GM12878 (cell line): ENCODE measurements at places on chromosomes 2 and 18. TPM values are rescaled to one million over a fixed set of nuclear protein-coding genes. Genes with fewer than 3 reads are reported as not detected.

GRCh38 chr2:79903222-79904000 is 390.6 kb downstream of the CTNNA2 start:
- no peaks in the 10 kb centered on the region for H3K4me1 ChIP-seq
- no peak overlapping the region for H3K27ac ChIP-seq
- DNase-seq = no peak
- H3K4me3 ChIP-seq = no peak overlapping the region
- H3K36me3 ChIP-seq = no peaks in the 10 kb centered on the region
- H3K27me3 ChIP-seq = no peaks in the 10 kb centered on the region

DNA sequence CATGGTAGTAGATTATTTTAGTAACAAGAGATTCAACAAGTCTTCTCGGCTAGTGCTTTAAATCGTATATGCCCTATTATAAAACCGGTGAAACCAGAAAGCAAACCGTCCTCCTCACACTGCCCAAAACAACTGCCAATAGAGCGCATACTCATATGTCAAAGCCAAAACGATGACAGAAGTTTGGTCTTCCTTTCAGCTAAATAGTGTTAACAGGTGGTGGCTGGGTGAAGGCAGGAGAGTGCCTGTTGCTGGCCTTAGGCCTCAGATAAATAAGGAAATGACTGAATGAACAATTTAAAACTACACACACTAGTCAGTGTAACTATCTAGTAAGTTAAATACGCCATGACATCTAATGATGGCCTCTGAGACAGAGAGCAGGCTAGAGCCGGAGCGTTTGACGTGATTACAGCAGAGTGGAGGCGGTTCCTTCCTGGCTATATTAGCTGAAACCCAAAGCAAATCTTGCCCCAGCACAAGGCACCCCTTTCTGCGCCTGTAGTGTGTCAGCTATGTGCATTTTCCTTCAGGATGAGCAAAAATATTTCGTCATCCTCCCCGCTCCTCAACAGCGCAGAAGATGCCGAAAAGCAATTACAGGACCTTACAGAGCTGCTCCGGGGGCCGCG is 1.6 kb downstream of the LONRF2 start:
- no peaks in the 10 kb centered on the region for H3K4me1 ChIP-seq
- H3K27ac ChIP-seq = no peak overlapping the region
- no peak for DNase-seq
- peaks cover 20% of the 10 kb centered on the region for H3K27me3 ChIP-seq
- H3K36me3 ChIP-seq = no peaks in the 10 kb centered on the region

GRCh38 chr2:201887773-201888425 is 81.6 kb downstream of the CDK15 start:
- H3K4me3 ChIP-seq = no peak overlapping the region
- no peak overlapping the region for H3K27ac ChIP-seq
- H3K4me1 ChIP-seq = no peaks in the 10 kb centered on the region; the same call in 1 of the 2 replicates
- H3K27me3 ChIP-seq = peaks cover 4% of the 10 kb centered on the region; the same call in 1 of the 2 replicates
- no peak for DNase-seq

Gene MATN3
- total RNA-seq = not detected in 2 replicates

Gene REG1B
- total RNA-seq = 2.7 and 3.9 TPM in 2 replicates

Gene ZNF521
- 0.05 TPM in 1 of 2 replicates, not detected in the other for total RNA-seq

DNA sequence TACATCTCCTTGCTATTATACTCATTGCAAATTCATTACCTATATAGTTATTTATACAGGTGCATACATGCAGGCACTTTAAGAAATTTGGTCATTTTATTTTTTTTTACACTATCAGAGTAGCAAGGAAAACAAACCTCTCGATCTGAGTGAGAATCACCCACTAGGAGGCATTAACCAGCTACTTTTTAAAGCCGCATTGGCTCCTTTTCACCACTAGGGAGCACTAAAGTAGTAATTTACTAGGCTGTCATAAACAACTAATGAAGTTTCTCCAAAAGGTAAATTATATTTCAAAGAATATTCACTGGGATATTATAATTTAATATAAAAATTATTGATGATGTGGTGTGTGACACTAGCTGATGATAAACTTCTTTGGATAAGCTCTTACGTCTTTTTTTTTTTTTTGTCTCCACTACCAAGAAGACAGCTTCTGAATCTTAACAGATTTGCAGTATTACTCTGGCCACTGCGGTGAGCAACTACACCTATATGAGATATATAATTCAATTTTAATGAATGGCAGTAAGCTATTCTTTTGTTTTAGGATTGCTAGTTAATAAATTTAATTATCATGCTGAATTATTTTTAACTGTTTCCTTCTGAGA is 101.9 kb downstream of the NOL4 start:
- peak; percentile 17 for DNase-seq
- no peaks in the 10 kb centered on the region for H3K27me3 ChIP-seq
- H3K36me3 ChIP-seq = no peaks in the 10 kb centered on the region
- H3K4me3 ChIP-seq = no peak overlapping the region
- no peaks in the 10 kb centered on the region for H3K4me1 ChIP-seq
- no peak overlapping the region for H3K27ac ChIP-seq

GRCh38 chr2:132391378-132391777 is 25.2 kb upstream of the GPR39 start:
- H3K27ac ChIP-seq = no peak overlapping the region
- H3K4me3 ChIP-seq = no peak overlapping the region
- DNase-seq = no peak
- H3K27me3 ChIP-seq = no peaks in the 10 kb centered on the region

GRCh38 chr2:71759060-71759459 is 305.7 kb downstream of the DYSF start:
- no peak for DNase-seq
- no peak overlapping the region for H3K27ac ChIP-seq

Gene CDH7
- not detected in 2 replicates for total RNA-seq

Gene RTP5
- not detected in 2 replicates for total RNA-seq

GRCh38 chr2:207768168-207768865 is 1.4 kb downstream of the FZD5 start:
- no peaks in the 10 kb centered on the region; the same call in 1 of the 2 replicates for H3K27me3 ChIP-seq
- DNase-seq = no peak
- H3K4me3 ChIP-seq = peak overlapping the region; percentile 87
- no peaks in the 10 kb centered on the region for H3K36me3 ChIP-seq
- H3K27ac ChIP-seq = no peak overlapping the region

DNA sequence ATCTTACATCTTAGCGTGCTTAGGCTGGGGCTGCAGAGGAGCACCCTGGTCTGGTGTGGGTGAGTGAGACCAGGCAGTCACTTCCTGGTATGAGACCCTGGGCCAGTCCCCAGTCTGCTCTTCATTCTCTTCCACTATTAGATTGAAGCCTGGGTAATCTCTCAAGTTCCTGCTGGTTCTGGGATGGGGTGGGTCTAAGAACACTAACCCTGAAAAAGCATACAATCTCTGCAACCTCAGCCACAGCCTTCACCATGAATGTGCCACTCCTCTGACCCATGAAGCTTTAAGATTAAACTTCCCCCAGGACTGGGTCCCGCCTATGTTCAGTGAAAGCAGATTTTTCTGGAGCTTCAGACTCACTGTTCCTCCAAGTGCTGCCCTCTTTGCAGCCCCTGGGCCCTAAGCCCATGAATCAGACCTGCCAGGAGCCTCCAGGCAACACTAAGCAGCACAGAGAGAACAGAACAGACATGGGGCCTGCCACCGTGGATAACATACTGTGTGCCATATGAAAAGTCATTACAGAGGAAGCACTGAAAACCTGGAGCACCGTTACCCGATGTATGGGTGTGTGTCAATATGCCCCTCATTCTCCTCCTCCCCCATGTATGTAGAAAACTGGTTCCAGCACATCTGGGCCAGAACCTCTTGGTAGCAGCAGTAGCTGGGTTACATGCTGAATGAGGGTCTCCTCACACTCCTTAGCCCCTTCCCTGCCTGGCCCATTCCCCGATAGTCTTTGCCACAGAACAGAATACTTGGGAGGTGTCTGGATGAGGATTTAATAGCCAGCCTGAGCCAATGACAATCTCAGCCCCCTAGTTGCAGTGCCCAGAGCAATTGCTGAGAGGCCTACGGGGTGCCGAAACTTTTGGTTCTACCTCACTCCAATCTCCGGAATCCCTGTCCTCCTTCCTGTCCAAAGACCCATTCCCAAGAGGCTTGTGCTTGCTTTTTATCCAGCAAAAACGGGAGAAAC is 2.7 kb upstream of the SIX2 start:
- H3K27ac ChIP-seq = no peak overlapping the region
- DNase-seq = no peak
- no peak overlapping the region for H3K4me3 ChIP-seq

DNA sequence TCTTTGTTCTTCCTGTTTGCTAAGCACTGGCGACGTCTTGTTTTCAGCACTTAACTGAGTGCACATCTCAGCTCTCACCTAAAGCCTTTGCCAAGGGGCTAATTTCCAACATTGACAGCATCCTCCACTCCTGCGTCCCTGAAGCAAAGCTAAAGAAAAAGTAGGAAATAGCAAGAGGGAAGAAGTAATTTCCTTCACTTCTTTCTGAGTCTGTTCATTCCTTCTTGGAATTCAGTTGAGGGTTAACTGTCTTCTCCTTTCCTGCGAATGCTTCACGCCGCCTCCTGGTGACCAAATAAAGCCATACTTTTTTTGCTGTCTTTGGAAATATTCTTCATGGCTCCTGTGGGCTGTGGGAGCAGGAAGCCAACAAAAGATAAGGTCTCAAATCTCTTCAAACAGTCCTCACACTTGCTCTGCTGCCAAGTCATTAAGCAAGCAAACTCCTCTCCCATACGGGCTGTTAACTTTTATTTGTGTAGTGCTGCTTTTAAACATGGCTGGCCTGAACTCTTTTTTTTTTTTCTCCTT is 100.9 kb downstream of the DPP10 start:
- no peak overlapping the region for H3K4me3 ChIP-seq
- no peaks in the 10 kb centered on the region for H3K27me3 ChIP-seq
- H3K36me3 ChIP-seq = no peaks in the 10 kb centered on the region
- H3K4me1 ChIP-seq = no peaks in the 10 kb centered on the region
- DNase-seq = no peak

DNA sequence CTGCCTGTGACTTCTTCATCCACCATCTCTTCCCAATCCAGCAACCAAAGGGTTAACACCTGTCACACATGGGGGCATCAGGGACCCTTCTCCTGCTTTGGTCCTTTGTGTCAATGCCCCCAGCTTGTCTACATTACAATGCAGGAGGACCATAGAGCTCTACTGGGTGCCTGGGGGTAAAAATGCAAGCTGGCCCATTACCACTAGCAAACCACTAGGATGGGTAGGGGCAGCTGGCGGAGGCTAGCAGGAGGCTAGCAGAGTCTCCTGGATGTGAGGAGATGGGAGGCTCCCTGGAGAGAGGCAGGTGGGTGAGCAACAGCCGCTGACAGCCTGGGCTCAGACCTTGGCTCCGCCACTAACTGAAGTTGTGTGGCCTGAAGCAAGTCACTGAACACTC is 153.4 kb upstream of the SKOR2 start:
- no peaks in the 10 kb centered on the region for H3K27me3 ChIP-seq
- no peak overlapping the region for H3K4me3 ChIP-seq
- H3K27ac ChIP-seq = no peak overlapping the region
- H3K4me1 ChIP-seq = no peaks in the 10 kb centered on the region
- no peak for DNase-seq
- H3K36me3 ChIP-seq = no peaks in the 10 kb centered on the region

GRCh38 chr18:60895181-60895580 is 438.0 kb upstream of the CDH20 start:
- H3K4me3 ChIP-seq = no peak overlapping the region
- DNase-seq = no peak
- no peaks in the 10 kb centered on the region for H3K4me1 ChIP-seq
- H3K27me3 ChIP-seq = no peaks in the 10 kb centered on the region

Gene CLEC4F
- not detected in 2 replicates for total RNA-seq

- DNase-seq = no peak
- no peak overlapping the region for H3K4me3 ChIP-seq
- no peaks in the 10 kb centered on the region for H3K4me1 ChIP-seq
- no peaks in the 10 kb centered on the region for H3K27me3 ChIP-seq
Measured at GRCh38 chr2:212227755-212228154, 310.8 kb downstream of the ERBB4 start.

DNA sequence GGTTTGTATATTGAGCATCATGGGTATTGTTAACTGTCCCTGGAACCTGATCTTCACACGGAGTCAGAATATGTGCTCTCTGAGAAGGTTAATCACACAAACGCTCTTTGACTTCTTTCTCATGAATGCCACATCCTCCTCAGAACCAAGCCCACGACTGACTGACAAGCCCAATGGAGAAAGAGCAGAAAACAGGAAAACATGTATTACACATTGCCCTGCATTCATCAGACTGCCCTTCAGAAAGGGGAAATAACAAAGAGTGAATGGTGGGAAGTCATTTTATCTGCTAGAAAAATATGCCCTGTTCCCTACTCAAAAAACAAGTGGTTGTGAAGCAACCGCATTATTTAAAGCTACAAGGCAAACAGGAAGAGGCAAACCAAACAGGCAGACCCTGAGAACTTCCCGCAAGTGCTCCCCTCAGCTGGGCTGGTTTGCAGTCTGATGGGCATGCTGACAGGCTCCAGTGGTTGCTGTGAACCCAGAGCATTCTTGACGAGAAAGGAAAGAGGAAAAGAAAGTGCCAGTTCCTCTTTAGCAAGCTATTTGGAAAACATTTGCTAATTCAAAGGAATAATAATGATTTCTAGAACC is 172.9 kb upstream of the SETBP1 start:
- peak; percentile 32 for DNase-seq
- no peak overlapping the region for H3K4me3 ChIP-seq
- H3K27ac ChIP-seq = no peak overlapping the region
- no peaks in the 10 kb centered on the region for H3K27me3 ChIP-seq
- peaks cover 9% of the 10 kb centered on the region for H3K4me1 ChIP-seq

- H3K27ac ChIP-seq = no peak overlapping the region
- H3K4me3 ChIP-seq = no peak overlapping the region
- no peaks in the 10 kb centered on the region for H3K4me1 ChIP-seq
- no peaks in the 10 kb centered on the region for H3K36me3 ChIP-seq
Measured at GRCh38 chr18:32072321-32072720, 19.4 kb upstream of the RNF138 start.

GRCh38 chr2:190431907-190432306 is 23.8 kb downstream of the MFSD6 start:
- H3K27me3 ChIP-seq = no peaks in the 10 kb centered on the region
- H3K4me1 ChIP-seq = peaks cover 24% of the 10 kb centered on the region
- H3K4me3 ChIP-seq = no peak overlapping the region
- DNase-seq = no peak
- H3K27ac ChIP-seq = peak overlapping the region; percentile 79
- H3K36me3 ChIP-seq = no peaks in the 10 kb centered on the region; the same call in none of the 2 replicates

- no peaks in the 10 kb centered on the region for H3K27me3 ChIP-seq
- no peak overlapping the region for H3K27ac ChIP-seq
- H3K36me3 ChIP-seq = no peaks in the 10 kb centered on the region
- no peak for DNase-seq
Measured at GRCh38 chr2:136363470-136363869, 245.5 kb upstream of the CXCR4 start.

- no peak overlapping the region for H3K4me3 ChIP-seq
- DNase-seq = no peak
- no peak overlapping the region for H3K27ac ChIP-seq
Measured at GRCh38 chr2:176733698-176734430, 464.6 kb downstream of the MTX2 start.

DNA sequence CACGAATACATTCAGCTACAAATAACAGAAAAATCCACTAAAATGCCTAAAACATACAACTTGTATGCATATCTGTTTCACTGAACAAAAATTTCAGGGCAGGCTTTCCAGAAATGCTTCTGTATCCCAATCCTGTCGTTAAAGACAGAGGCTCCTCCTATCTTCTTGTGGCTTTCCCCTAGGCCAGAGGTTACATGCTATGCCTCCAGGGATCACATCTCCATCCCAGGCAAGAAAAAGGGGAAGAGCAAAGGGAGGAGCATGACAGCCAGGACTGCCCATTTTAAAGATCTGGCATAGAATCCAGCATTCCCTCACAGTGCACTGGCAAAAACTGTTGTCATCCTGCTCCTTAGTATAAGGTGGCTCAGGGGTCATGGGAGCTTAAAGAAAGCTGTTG is 268.7 kb upstream of the SETBP1 start:
- no peaks in the 10 kb centered on the region for H3K4me1 ChIP-seq
- no peak overlapping the region for H3K27ac ChIP-seq
- no peak for DNase-seq
